ENCODE measurements at places on chromosomes 6 and 20.
A peak's percentile ranks its signal among the peaks of the same experiment; 100 is the strongest.

- no peak for DNase-seq
These were observed 137.1 kb downstream of the ELOVL4 start for GRCh38 chr6:79810185-79810705.

- no peak for DNase-seq
These were observed 188.9 kb downstream of the PRKN start for GRCh38 chr6:162538643-162539064.

DNA sequence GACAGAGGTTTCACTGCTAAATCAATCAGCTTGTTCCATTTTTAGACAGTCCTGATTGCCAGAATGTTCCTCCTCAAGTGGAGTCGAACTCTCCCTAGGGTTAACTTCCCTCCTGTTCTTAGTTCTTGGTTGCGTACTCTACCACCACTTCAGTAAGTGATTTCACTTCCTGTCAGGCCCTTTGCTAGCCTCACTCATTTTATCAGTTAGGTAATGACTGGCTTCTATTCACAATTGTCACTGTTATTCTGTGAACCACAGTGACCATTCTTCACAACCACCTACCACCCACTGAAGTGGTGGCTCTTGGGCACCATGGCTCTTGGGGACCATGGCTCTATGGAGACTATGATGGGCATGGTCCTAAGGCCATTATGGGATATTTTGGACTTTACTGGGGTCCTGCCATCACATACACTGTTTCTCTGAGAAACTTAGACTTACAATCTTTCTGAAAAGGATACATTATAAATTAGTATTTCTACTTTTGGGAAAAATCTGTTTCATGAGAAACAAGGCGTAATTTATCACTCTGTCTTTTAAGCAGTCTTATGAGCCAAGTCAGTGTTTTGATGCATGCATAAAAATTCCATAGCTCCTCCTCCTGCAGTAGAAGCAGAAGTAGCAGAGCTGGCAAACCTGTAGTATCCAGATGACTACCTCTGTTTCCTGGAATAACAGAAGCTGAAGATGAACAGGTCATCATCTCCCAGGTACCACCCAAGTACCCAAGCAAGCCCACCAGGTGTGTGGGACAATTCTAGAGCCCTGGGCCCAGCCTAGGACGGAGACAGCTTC, 66.3 kb downstream of the ATXN1 start:
- DNase-seq = peak; percentile 86

- peak; percentile 20 for DNase-seq
These were observed 74.8 kb upstream of the NEDD9 start for GRCh38 chr6:11307226-11307625.

GRCh38 chr6:170510631-170511030, 42.5 kb downstream of the PSMB1 start:
- no peak for DNase-seq

DNA sequence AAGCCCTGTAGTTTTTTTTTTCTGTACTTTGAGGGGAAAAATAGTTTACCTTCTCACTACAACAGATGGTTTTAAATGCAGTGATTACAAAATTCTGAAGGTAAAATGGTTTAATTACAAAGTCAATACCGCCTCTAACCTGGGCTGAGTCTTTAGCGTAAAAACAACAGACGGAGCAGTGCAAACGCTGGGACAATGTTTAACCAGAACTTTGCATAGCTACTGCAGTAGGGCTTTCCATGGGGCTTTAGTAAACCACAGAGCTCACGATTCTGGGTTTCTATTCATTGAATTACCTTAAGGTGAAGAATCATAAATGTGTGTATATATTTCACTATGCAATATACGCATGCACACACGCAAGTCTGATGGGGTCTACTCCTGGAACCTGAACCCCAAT, 77.9 kb downstream of the RFX6 start:
- no peak for DNase-seq

GRCh38 chr6:50610562-50610961, 102.8 kb upstream of the TFAP2D start:
- DNase-seq = no peak

- DNase-seq = no peak
These were observed 131.7 kb upstream of the MAP3K4 start for GRCh38 chr6:160859822-160860221.

GRCh38 chr6:49565855-49566254, 15.4 kb downstream of the C6orf141 start:
- DNase-seq = no peak

Data from CD14-positive monocyte (primary cell).